ENCODE measurements at places on chromosomes 7 and 10.

GRCh38 chr7:76357475-76358010 is 1.2 kb downstream of the YWHAG start:
- no peak for DNase-seq

DNA sequence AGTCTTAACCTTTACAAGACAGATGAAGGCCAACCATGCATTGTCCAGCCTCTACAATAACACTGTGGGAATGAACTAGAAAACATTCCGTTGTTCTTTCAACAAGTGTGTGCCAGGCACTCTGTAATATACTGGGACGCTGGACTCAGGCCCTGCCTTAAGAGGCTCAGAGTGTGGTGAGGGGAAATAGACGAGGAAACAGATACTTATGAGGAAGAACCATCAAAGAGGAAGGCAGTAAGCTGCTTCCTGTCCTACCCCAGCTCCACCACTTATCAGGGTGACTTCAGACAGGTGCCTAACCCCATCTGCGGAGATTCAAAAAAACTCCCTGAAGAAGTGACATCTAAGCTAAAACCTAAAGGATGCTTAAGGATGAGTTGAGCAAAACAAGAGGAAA is 8.9 kb upstream of the TRIM8 start:
- DNase-seq: no peak

DNA sequence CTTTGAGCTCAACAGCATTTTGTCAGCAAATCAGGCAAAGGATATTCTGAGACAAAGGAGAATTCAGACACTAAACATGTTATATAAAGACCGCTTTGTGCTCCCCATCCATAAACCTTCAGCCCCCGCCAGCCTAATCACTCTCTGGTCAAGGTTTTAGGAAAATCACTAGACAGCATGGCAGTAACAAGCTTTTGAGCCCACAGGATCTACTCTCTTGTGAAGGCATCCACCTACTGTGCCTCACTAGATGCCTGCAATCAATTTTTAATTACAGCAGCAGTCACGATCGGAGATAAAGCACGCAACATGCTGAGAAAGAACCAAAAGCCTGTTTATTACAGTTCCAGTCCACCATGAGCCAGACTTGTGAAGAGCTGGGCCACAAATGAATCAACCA is 19.1 kb downstream of the PDE1C start:
- DNase-seq: no peak

DNA sequence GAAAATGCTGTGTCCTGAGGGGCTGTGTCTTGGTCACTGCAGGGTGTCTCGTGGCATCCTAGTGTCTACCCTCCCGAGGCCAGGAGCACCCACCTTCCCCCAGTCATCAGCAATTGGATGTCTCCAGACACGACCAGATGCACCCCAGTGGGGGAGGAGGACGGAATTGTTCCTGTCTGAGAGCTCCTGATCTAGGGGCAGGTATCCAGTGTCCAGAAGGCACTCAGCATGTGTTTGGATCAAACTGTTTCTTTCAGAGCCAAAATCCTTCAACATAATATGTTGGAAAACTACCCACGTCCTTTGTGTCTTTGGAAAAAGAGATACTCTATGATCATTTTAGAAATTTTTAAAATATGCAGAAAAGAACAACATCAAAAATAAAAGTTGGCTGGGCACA is 16.9 kb downstream of the PRKRIP1 start:
- DNase-seq: no peak

GRCh38 chr10:114195079-114195478 is 15.9 kb downstream of the TDRD1 start:
- no peak for DNase-seq

- no peak for DNase-seq
These were observed 91.2 kb downstream of the SPAG6 start for GRCh38 chr10:22436526-22436892.

DNA sequence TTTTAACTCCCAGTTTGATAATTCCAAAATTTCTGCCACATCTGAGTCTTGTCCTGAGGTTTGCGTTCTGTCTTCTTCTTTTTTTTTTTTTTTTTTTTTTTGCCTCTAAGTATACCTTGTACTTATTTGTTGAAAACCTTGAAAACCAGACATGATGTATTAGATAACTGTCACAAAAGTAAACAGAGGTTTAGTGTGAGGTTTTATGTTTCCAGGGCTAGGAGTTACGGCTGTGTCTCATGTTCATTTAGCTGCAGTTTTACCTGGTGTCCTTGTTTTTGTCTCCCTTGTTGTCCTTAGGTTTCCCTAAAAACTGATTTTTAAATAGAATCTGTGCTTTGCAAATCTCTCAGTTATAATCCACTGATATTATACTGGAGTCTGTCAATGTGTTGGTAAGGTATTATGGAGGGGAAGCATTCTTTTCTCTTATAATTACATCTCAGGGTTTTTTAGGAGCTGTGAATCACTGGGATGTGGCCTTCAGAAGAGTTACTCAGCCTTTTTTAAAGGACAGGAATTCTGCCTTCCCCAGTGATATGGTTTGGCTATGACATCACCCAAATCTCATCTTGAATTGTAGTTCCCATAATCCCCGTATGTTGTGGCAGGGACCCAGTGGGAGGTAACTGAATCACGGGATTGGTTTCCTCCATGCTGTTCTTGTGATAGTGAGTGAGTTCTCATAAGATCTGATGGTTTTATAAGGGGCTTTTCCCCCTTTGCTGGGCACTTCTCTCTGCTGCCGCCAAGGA is 95.0 kb downstream of the CDCA7L start:
- no peak for DNase-seq

DNA sequence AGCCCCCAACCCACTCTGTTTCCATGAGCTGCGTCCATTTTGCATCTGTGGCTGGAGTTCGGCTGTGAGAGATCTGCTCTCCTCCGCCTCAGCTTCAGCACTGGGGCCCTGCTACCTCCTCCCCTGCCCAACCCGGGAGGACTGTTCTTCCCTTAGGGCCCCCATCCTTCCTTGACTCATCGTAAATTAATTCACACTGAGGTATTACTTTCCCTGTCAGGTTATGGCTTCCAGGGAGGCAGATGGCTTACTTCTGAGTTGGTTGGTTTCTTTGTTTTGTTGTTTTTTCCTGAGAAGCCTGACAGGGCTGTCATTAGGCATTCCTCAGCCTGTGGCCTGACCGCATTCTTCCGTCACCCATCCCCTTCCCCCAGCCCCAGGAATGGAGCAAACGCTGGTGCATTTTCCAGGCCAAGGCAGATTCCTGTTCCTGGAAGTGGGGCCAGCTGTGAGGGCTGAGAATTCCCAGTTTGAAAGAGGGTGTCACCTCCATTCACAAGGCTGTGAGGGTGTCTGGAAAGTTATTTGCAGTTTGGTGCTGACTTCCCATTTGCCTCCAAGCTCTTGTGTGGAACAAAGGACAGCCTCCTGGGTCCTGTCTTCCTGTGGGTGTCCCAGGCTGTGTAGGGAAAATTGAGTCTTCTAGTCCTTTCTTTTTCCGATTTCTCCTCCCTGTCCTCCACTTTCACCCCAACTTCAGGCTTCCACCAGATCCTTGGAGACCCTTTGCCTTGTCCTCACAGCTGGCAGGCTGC is 11.7 kb downstream of the CPA5 start:
- DNase-seq: no peak

- no peak for DNase-seq
These were observed 24.9 kb downstream of the COL28A1 start for GRCh38 chr7:7510794-7511193.

DNA sequence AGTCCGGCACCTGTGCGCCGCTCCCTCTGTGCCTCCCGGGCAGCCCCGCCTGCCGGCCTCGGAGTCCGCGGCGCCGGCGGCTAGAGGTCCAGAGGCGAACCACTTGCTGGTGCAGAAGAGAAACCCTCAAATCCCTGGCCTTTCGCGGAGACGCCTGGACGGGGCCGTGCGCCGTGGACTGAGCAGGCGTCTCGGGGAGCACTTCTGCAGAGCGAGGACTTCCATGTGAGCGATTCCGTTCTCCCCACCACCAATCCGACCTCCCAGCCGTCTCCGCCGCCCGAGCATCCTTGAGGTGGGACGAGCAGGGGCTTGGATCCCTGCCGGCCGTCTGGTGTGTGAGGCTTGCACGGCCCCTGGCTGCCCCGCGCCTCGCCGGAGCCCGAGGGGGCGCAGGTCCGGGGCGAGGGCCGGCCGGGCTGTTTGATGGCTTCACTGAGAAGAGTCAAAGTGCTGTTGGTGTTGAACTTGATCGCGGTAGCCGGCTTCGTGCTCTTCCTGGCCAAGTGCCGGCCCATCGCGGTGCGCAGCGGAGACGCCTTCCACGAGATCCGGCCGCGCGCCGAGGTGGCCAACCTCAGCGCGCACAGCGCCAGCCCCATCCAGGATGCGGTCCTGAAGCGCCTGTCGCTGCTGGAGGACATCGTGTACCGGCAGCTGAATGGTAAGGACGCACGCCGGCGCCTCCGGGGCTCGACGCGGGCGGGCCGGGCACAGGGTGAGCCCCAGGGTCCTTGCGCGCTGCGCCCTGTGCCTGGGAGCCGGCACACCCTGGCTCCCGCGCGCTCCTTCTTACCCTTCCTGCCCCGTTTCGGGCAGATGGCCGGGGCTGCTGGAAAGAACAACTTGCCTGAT is 660 bp downstream of the GALNT17 start:
- DNase-seq: no peak

GRCh38 chr7:158973440-158973839 is 117.1 kb downstream of the DYNC2I1 start:
- peak; percentile 74 for DNase-seq

GRCh38 chr7:41149576-41149975 is 553.3 kb downstream of the INHBA start:
- DNase-seq: no peak

GRCh38 chr10:12063483-12063818 is 5.3 kb upstream of the DHTKD1 start:
- no peak for DNase-seq

GRCh38 chr7:50359995-50360925 is 55.7 kb downstream of the IKZF1 start:
- peak; percentile 93 for DNase-seq

DNA sequence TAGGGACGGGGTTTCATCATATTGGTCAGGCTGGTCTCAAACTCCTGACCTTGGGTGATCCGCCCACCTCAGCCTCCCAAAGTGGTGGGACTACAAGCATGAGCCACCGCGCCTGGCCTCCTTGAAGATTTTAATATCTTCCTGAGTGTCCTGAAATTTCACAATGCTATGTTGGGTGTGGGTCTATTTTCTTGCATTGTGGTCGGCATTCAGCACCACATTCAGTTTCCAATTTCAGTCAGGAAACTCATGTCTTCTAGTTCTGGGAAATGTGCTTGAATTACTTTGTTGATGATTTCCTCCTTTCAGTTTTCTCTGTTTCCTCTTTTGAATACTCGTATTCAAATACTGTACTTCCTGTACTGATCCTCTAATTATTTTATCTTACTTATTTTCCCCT is 49.3 kb upstream of the IL6 start:
- no peak for DNase-seq

- DNase-seq: no peak
These were observed 48.2 kb downstream of the CUBN start for GRCh38 chr10:17081431-17081830.

GRCh38 chr10:53315709-53316108 is 543.1 kb upstream of the MBL2 start:
- no peak for DNase-seq

- no peak for DNase-seq
These were observed 526.4 kb downstream of the KIF20B start for GRCh38 chr10:90227786-90228185.

All from CD8-positive, alpha-beta T cell (primary cell).